Thymus (tissue), 14 donors: ENCODE measurements at places on chromosomes 3 and 15. TPM values are rescaled to one million over a fixed set of nuclear protein-coding genes. Genes with fewer than 3 reads are reported as not detected.

The SETMAR gene
- polyA plus RNA-seq: 28.7 TPM

GRCh38 chr3:170703121-170703588, 117.3 kb upstream of the SLC7A14 start:
- no peak for DNase-seq

GRCh38 chr3:144324076-144324475, 352.5 kb downstream of the DIPK2A start:
- no peak for DNase-seq

The BOC gene
- polyA plus RNA-seq: 5.7 TPM

DNA sequence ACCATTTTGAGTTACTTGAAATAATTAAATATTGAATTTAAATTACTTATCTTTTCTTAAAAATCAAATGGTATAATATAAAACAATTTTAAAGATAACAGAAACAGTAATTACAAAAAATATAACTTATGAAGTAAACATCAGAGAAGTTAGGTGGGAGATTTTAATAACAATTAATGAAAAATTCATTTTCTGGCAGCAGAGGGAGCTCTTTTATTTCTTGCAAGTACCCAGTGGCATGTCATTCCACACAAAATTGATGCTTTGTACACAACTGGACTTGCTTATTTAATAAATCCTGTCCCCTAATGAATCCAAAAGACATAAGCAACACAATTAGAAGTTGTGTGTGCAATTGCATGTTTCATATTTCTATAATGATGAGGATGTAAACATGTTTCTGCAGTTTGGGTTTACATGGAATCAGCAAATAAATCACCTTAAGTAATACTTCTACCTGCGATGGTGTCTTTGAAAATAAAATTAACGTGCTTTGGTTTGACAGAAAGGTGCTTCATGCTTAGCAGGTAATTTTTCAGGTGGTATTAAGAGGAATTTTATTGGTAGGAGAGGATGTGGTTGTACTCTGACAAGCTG, 861.3 kb downstream of the ZPLD1 start:
- no peak for DNase-seq

DNA sequence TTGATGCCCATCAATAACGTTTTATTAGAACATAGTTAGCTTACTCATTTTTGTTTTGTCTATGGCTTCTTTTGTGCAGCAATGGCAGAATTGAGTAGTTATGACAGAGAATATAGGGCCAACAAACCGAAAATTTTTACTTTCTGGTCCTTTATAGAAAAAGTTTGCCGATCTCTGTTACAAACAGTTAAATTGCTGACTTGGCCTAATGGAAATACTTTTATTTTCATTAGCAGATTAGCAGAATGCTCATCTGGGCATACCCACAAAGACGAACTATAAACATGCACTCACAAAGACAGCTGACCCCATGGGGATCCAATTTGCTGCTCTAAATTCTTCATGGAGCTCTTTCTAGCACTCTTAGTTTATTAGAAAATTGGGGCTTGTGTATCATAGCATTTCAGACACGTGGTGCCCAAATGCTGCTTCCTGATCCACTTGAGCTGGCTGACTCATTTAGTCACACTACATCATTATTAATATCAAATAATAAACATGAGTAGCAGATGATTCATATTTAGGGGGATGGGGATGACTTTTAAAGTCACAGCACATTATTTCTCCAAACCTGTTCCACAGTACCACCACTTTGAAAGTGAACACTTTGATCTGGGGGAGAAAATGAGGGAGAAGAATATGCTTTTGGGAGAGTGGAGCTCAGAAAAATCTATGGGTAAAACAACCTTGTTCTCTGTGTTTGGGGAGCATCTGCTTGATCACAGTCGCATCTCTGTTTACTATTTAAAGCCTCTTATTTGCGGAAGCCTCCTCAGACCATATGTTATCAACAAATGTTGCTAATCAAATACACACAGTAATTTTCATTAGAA, 228.1 kb upstream of the FEZF2 start:
- no peak for DNase-seq

GRCh38 chr15:85490856-85491255, 110.5 kb downstream of the AKAP13 start:
- DNase-seq: no peak

The GPR149 gene
- polyA plus RNA-seq: 0.02 TPM

The FHIT gene
- polyA plus RNA-seq: 9.2 TPM

The CD86 gene
- 18.0 TPM for polyA plus RNA-seq

The GREM1 gene
- polyA plus RNA-seq: 0.34 TPM

DNA sequence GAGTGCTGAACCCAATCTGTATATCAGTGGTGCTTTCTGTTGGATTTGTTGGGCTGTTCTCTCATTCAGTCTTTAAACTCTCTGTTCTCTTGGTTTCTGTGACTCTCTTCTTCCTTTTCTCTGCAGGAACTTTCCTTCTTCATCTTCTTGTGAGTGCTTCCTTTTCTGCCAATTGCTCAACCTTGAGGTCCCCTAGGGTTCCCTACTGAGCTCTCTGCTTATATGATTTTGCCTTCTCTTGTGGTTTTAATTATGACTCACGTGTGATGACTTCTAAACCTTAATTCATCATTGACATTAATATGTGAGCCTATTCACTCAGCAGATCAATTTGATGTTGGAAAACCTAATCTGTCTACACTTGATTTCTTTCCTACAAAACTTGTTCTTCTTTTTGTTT, 39.4 kb downstream of the MOBP start:
- DNase-seq: no peak

The EIF5A2 gene
- 2.9 TPM for polyA plus RNA-seq

GRCh38 chr3:152719264-152719663, 115.7 kb upstream of the P2RY1 start:
- no peak for DNase-seq

- no peak for DNase-seq
These were observed 60.5 kb upstream of the ACTC1 start for GRCh38 chr15:34855893-34856292.

GRCh38 chr3:134427400-134428111, 53.3 kb upstream of the AMOTL2 start:
- DNase-seq: no peak

- DNase-seq: no peak
These were observed 5.5 kb upstream of the ARRDC4 start for GRCh38 chr15:97955035-97955434.

GRCh38 chr3:137172728-137173127, 214.9 kb downstream of the IL20RB start:
- DNase-seq: no peak

The TM4SF18 gene
- 0.66 TPM for polyA plus RNA-seq

GRCh38 chr3:64242435-64242834, 17.2 kb upstream of the PRICKLE2 start:
- no peak for DNase-seq

- no peak for DNase-seq
These were observed 72.1 kb downstream of the FOXP1 start for GRCh38 chr3:71511446-71511845.

- no peak for DNase-seq
These were observed 32.9 kb downstream of the GJD2 start for GRCh38 chr15:34721802-34722438.

DNA sequence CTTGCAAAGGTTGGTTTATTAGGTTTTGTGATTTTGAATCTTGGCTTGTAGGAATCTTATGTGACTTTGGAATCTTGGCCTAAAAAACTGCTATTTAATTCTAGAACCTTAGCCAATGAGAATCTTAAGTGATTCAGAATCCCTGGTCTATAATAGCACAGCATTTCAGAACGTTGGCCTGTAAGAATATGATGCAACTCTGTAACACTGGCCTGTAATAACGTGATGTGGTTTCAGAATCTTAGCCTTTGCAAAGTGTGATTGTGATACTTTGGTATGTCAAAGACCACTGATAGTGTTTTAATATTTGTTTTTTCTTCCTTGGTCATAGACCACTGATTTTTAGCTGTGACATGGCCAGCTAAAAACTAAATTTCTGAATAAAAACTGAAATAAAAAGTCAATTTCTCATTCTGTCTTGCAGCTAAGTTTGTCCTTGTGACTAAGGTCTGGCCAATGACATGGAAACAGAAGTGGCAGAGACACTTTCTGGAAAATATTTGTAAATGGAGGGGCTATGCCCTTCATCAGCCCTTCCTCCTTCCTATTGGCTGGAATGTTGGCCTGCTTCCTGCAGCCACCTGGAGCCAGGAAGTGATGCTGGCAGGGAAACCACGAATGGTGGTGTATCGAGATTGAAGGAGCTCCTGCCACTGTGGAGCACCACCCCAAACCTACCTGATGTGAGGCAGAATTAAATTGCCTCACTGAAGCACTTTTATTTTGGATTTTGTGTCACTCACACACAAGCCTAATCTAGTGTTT, 42.3 kb upstream of the CORO2B start:
- DNase-seq: no peak

The STRC gene
- 1.8 TPM for polyA plus RNA-seq

DNA sequence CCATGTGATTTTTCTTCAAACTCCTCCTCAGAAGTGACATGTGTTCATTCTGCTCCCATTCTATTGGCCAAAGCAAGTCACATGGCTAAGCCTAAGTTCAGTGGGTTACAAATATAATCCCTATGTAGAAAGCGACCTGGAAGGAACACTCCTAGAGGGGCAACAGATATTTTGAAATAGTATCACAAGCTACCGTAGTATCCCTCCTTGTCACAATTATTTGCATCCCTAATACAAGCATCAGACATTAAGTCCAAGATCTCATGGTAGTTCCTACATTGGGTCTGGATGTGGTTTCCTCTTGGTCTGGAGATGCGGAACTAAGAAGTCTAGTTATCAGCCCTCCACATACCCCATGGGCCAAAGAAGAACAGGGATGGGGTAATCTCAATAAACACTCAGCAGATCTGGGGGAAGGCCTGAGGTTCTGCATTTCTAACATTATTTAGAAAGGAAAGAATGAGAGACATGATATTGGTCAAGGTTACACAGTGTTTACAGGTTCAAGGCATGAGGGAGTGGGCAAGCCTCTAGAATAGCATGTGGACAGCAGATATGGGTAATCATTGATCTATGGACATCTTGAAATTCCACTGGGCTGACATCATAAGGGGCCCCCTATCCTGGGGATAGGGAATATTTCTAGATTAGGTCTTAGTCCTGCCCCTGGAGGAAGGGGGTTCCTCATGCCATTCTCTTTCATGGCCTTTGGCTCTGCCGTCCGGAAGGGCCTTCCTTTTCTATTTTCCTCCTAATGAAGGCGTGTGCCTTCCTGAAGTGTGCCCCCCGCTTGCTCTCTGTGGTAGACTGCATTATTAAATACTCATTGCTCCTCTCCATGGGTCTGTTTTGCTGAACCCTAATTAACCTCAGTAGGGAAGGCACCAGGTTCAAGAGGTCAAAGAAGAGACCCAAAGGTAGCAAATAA, 17.8 kb upstream of the ABHD2 start:
- DNase-seq: no peak

The SLC22A13 gene
- 0.07 TPM for polyA plus RNA-seq

DNA sequence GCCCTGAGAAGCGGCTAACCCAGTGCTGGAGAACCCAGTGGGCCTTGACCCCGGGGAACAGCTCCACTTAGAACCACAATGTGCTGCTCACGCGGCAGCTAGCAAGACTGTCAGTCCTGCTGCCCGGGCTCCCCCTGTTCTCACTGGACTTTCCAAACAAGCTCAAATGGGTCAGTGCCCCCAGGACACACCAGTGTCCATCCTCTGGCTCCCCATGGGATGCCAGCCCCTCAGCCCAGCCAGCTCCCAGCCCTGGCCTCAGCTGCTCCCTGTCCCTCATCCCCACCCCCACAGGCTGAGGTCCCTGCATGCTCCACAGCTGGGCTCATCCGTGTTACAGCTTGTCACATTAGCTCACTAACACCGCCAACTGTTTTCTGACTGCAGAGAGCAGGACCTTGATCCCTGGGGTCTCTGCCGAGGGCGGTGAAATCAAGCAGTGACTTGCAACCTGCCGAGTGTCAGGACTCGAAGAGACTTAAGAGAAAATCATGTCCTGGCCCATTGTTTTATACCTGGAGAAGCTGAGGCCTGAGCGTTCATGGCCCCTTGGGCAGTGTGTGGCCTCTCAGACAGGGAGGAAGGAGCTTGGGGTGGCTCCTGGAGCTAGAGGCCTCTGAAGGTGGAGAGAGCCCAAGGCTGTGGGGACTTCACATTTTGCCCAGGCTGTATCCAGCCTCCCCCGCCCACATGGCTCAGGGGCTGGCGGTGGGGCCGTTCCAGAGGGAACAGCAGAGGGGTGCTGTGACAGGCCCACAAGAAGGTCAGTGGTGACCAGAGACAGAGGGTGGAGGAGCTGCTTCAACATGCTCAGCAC, 157.5 kb downstream of the MEGF11 start:
- no peak for DNase-seq

The ECE2 gene
- not detected for polyA plus RNA-seq

- DNase-seq: no peak
These were observed 48.6 kb downstream of the SHOX2 start for GRCh38 chr3:158057666-158058065.

The TMEM212 gene
- not detected for polyA plus RNA-seq

DNA sequence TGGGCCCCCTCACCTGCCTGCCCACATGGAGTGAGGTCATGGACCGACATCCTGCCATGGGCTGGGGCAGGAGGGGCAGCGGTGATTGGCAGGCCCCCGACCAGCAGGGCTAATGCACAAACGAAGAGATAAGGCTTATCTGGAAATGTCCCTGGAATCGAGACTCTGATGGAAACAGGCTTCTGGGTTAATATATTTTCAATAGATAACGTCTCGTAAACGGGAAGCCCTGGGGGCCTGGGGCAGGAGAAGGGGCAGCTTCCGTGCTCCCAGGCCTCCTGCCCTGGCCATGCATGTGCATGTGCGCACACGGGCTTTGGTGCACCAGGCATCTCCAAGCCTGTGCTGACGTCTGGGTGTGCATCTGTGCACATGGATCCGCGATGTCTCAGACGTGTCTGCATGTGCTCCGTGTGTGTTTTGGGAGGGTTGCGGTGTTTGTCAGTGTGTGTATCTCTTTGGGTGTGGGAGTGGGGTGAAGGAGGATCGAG, 55.1 kb downstream of the DNAJB8 start:
- no peak for DNase-seq

DNA sequence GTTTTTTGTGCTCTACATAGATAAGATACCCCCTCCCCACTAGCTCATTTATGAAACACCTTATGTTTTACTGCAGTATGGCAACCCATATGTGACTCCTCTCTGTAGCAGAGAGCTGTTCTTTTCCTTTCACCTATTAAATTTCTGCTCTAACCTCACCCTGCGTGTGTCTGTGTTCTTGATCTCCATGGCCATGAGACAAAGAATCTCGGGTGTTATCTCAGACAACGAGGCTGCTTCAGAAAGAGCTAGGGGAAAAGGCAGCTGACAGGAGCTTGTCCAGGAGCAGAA, 18.0 kb downstream of the CCR8 start:
- no peak for DNase-seq

DNA sequence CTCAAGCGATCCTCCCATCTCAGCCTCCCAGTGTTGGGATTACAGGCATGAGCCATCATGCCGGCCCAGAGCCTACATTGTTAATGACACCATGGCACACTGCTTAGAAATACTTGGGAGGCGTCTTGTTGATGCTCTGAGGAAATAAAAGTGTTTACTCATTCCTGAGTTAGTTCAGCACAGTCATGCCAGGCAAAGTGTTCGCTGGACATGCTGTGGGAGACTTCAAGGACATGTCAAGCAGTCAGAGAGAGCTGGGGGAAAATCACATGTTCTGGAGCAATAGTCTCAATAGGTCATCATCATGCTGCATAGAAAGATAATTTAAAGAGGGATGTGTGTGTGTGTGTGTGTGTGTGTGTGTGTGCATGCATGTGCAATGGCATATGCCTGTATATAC, 37.5 kb downstream of the TTC23 start:
- no peak for DNase-seq

- DNase-seq: no peak
These were observed 154.5 kb downstream of the FOXP1 start for GRCh38 chr3:71428841-71429596.

The HDGFL3 gene
- 20.9 TPM for polyA plus RNA-seq

- no peak for DNase-seq
These were observed 28.2 kb upstream of the BCL6 start for GRCh38 chr3:187773233-187774184.
